ENCODE measurements at places on chromosomes 16 and 17. TPM values are rescaled to one million over a fixed set of nuclear protein-coding genes. Genes with fewer than 3 reads are reported as not detected.

The PHF12 gene
- polyA plus RNA-seq = 10.8 TPM

The RGS9 gene
- 4.2 TPM for polyA plus RNA-seq

The ERN2 gene
- not detected for polyA plus RNA-seq

The DYNLRB2 gene
- polyA plus RNA-seq = not detected

The RTN4RL1 gene
- polyA plus RNA-seq = 5.4 TPM

The C16orf92 gene
- polyA plus RNA-seq = not detected

The CA4 gene
- polyA plus RNA-seq = 17.6 TPM

The MT1E gene
- 129 TPM for polyA plus RNA-seq
